ENCODE measurements at places on chromosomes 4 and X.

GRCh38 chr4:73206236-73206635, 52.4 kb downstream of the ANKRD17 start:
- DNase-seq = no peak

DNA sequence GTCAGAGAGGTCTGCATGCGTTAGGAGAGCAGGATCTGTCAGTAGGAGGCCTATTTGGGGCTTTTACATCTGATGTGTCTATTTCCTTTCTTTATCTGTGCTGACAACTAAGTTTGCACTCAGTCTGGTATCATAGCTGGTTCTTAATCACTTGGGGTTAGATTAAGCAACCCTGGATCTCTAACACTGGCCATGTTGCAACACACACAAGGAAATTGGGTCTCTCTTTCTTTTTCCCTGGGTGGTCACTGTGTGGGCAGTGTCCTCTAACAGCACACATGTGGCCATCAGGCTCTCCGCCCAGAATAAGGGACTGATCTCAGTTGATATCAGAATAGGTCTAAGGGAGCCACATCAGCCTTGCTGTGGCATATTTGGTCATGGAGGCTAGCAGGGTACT, 38.9 kb downstream of the IGFBP7 start:
- no peak for DNase-seq

GRCh38 chrX:78066110-78066509, 37.9 kb upstream of the PGK1 start:
- DNase-seq = no peak

DNA sequence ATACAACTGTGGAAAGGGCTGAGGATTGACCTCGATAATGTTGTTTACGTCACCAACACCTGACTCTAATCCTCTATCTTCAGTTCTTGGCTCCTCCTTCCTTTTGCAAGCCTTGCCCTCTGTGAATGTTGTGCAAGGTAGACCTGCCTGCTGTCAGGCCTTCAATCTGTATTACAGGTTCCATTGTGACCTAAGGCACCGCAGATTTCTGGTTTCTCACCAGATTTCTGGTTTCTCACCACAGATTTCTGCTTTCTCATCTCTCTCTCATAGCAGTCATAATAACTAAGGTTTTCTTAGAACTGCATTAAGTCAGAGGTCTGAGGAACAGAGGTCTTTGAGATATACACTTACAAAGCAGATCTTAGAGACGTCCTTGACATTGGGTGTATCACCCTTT, 51.5 kb upstream of the ETNPPL start:
- DNase-seq = no peak

DNA sequence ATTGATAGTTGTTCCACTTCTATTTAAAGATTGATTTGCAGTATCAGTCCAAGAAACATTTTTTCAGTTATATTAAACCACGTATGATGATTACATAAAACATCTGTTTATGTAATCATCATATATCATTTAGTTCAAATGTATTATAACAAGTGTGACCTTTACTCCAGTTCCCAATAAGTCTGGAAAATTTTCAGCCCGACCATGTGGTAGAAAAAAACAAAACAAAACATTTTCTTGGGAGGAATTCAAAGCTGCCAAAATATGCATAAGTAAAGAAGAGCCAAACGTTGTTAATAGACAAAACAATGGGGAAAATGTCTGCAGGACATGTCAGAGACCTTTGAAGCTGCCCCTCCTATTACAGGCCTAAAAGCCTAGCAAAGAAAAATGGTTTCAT, 709.1 kb downstream of the FAT4 start:
- no peak for DNase-seq

DNA sequence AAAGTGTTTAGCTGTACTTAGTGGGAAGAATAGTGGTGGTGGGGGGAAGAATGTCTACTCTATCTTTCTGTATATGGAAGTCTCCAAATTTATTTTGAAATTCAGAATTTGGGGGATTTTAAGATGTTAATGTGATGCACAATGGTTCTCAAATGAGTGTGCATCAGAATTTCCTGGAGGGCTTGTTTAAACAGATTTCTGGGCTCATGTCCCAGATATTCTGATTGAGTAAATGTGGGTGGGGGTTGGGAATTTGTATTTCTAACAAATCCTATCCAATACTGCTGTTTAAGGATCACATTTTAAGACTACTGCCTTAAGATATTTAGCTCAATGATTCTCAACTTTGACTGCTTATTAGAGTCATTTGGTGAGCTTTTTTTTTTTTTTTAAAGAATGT, 15.1 kb upstream of the INTS6L start:
- no peak for DNase-seq

GRCh38 chr4:107837317-107837716, 12.6 kb downstream of the SGMS2 start:
- no peak for DNase-seq

DNA sequence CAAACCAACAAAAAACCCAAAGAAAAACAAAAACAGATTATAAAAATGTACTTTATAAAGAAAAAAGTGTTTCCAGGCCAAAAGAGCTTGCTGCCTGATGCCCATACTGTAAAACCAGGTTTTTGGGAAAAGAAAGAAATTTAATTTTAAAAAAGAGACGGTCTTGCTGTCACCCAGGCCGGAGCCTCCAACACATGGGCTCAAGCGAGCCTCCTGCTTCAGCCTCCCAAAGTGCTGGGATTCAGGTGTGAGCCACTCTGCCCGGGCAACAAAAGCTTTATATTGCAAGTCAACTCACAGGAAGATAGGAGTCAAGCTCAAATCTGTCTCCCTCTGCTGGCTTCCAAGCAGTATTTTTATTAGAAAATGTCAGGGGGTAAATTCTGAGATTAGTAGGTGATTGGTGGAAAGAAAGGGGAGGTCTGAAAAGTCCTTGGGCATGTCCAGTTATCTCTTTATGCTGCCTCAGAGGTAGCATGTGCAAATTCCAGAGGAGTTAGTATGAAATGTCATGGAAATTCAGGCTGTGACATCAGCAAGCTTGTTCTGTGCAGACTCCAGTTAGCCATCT, 39.4 kb downstream of the MGST2 start:
- no peak for DNase-seq

GRCh38 chr4:47972181-47972580, 44.3 kb downstream of the CNGA1 start:
- DNase-seq = no peak

DNA sequence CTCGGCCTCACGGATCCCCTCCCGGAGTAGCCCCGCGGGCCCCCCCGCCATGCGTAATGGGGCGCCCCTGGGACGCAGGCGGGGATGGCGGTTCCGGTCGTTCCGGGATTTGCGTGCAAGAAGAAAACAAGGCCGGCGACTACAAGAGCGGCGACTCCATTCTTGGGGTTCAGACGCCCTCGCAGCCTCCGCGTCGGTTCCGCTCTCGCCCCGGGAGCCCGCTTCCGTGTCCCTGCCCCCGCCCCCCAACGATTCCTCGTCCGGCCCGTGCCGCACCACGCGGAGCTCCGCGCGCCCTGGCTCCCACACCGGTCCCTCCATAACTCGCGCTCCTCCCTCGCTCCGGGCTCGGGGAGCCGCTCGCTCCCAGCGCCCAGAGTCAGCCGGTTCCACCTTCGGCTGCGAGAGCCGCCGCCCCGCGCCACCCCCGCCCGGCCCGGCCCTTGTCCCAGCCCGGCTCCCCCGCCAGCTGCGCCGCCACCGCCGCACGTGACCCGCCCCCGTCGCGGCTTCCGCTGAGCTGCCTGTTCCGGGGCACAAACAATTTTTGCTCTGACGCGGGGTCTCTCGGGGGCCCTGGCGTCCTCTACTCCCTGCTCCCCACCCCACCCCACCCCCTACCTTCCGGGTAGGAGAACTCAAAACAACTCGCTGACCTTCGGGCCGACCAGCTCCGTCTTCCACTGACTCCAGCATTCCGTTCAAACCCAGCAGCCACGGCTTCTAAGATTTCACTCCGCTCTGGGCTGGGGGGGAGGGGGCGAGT, 78.8 kb upstream of the BCOR start:
- peak; percentile 76 for DNase-seq

GRCh38 chr4:37541956-37542355, 144.2 kb downstream of the RELL1 start:
- no peak for DNase-seq

DNA sequence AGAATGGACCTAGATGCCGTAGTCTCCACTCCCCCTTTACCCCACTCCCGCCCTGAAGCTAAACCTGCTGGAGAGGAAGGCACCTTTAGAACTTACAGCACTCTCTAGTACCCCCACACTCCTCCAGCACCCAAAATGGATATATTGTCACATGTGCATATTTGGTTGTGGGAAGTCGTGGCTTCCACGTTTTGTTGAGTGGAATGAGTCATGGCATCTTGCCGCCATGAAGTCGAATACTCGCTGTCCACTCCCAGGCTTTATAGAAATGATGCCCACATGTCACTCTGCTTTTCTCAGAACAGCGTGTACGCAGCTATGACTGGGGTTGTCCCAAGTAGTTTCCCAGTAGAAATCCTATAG, 545 bp downstream of the ABCE1 start:
- DNase-seq = peak; percentile 11

GRCh38 chr4:112626228-112626627, 10.5 kb downstream of the ZGRF1 start:
- DNase-seq = no peak

Measured in activated gamma-delta T cell treated with Interleukin-2 at 50 U/mL for 16 hours (primary cell).